Activated CD8-positive, alpha-beta memory T cell treated with anti-CD3 and anti-CD28 coated beads for 4 hours (primary cell): ENCODE measurements at places on chromosomes 6 and 20.

DNA sequence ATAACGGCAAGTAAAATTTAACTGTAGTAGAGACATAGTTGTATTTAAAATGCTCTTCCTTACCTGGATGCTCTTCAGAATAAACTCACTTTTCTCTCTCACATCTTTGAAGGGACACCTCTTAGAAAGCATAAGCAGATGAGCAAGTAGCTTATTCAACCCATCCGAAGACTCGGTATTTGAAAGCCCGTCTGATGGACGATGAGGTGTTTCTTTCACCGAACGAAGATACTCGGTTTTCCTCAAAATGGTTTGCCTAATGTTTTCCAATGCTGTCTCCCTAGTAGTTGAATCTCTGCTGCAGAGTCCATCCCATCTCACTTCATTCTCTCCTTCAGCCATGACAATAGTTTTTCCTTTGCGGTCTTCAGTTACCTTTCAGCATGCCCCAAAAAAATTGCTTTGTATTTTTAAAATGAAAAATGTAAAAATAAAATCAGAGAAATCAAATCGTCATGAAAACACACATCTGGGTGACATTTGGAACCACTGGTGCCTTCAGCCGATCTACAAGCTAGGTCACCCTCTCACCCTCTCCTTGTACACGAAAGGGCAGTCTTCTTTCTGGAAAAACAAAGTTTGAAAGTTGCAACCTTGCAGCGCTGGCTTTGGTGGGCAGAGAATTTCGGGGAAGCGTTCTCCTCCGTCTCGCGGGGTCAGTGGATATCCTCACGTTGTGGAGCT, 772 bp downstream of the SESN1 start:
- no peak for DNase-seq

DNA sequence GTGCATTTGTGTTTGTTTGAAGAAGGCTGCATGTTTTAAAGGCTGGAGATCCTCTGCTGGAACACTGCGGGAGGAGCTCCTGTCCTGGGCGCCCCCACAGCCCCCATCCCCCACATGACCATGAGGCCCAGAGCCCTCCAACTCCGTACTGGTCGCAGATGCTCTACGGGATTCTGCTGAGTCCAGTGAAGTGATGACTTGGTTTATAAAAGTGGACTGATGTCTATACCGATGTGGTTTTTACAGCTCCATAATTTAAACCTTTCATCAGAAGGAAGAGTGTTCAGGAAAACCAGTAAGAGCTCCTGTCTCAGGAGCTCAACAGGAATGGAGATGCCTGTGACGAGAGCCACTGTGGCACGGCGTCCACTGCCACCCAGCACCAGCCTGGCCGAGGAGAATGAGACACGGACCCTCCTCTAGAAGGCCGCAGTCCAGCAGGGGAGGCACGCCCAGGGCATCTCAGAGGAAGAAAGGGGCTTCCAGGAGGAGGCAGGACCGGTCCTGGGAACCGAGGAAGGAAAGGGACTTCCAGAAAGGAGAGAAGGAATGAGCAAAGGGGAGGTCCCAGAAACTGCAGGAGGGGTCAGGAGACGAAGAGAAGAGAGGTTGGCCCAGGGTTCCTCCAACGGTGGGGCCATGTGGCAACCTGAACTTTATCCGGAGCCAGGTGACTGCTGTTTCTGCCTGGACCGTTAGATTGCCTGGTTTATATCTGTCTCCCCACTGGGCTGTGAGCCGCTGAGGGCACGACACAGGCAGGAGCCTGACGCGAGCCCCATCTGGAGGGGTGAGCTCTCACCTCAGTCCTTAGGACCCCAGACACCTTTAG, 26.9 kb downstream of the BFSP1 start:
- no peak for DNase-seq

GRCh38 chr6:90468080-90468479, 118.8 kb downstream of the MAP3K7 start:
- no peak for DNase-seq

DNA sequence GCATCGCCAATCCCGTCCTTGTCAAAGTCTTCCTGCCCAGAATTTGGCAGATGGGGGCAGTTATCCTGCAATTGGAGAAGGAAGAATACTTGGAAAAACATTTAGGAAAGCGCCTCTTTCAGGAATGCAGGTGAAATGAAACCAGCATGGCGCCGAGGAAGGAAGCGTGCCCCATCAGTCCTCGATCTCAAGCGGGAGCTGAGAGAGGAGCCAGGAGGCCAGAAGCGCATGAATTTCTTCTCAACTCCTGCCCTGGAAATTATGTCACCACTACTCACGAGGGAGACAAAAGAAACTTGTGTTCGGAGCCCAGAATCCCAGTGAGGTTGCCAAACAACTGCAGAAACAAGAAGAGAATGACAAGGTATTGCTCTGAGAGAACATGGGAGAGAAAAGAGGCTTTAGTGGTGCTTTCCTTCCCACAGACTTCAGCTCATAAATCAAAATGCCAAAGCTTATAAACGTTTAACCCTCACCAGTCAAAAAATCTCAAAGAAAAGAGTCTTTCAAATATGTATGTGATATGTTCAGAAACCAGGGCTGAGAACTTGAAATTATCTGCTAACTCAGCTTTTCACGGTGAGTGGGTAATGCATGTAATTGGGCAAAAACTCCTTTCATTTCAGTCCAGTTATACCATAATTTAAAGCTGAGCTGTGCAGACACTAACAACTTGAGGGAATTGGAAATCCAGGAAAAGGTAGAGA, 23.9 kb downstream of the THBS2 start:
- DNase-seq, result no peak

DNA sequence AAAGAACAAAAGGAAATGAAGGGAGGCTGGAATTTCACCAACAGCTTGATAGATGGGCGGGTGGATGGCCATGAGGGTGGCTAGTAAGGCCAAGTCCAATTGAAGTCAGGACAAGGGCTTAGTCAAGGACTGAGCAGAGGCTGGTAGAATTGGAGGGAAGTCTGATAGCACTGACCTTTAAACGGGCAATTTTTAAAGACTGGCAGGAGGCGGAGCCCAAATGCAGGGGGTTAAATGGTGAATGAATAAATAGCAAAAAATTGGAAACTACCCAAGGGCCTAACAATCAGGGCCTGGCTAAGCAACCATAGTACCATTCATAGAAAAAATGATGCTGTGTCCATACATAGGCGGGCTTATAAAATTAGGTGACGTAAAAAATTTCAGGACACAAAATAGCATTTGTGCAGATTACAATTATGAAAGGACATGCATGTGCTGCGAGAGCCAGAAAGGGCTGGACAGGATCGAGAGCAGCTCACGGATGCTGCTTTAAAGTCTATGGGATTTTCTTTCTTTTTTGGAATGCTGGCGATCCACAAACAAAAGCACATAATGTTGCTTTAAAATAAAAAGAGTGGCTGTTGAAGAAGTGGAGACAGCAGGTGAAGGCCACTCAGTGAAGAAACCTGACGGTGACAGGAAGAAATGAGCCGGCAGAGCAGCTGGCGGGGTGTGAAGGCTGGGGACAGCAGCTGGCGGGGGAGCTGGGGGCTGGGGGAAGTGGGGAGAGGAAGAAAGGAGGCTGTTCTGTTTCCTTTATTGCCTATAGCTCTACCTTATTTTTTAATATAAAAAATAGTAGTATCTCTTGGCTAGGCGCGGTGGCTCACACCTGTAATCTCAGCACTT, 42.8 kb upstream of the TAF8 start:
- DNase-seq, result no peak

- no peak for DNase-seq
These were observed 26.4 kb downstream of the ZNF391 start for GRCh38 chr6:27414996-27415395.

GRCh38 chr6:148239801-148240460, 102.7 kb upstream of the SASH1 start:
- no peak for DNase-seq

DNA sequence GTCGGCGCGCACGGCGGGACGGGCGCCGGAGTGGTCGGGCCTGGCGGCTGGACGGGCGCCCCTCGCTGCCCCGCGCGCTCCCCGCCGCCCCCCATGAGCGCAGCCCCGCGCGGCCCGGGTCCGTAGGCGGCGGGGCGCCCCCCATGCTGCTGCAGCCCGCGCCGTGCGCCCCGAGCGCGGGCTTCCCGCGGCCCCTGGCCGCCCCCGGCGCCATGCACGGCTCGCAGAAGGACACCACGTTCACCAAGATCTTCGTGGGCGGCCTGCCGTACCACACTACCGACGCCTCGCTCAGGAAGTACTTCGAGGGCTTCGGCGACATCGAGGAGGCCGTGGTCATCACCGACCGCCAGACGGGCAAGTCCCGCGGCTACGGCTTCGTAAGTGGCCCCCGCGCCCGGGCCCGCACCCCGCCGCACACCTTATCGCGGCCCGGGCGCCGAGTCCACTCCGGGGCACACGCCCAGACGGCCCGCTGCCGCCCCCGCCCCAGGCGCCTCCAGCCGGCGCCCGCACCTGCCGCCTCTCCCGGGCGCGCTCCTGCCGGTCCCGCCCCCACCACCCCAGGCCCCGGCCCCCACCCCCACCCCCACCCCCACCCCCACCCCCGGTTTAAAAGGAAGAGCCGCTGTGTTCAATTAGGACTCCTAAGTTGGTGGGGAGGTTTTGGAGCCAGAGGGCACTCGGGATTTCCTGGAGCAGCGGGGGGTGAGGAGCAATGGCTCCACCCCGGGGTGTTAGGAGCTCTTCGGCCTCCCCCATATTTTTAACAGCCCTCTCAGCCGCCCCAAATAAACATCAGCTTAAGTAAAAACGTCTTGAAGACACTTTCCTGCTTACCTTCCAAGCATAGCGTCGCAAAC, 474 bp downstream of the RBM38 start:
- no peak for DNase-seq

DNA sequence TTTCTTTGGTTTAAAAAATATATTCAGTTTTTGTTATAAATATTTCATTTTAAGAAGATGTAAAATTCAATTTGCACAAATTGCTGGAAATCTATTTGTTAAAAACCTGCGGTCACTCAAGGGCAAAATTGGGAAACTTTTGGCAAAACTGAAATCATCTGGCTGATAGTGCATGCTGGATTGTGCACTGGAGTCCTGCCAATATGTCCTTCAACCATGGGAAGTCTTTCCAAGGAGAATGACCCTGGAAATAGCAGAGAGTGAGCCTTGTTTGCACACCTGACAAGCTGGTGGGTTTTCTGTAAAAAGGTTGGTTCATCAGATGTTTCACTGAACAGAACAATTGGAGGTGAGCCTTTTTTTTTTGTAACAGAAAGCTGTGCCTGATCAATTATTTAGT, 413.5 kb downstream of the BTBD3 start:
- DNase-seq, result no peak
